ENCODE measurements at places on chromosomes 7 and 10. TPM values are rescaled to one million over a fixed set of nuclear protein-coding genes. Genes with fewer than 3 reads are reported as not detected.

The ADAM22 gene
- 2.1 TPM for total RNA-seq

The FAM25C gene
- 215 TPM for total RNA-seq

The KCND2 gene
- total RNA-seq: 0.25 TPM

The ZNF853 gene
- total RNA-seq: 7.7 TPM

The OR2A2 gene
- total RNA-seq: not detected

The CYP3A4 gene
- 3.8 TPM for total RNA-seq

The MYO3A gene
- total RNA-seq: 2.2 TPM

The PHF14 gene
- 27.9 TPM for total RNA-seq

The DYDC2 gene
- not detected for total RNA-seq

The TAS2R4 gene
- total RNA-seq: 0.30 TPM

The PANK1 gene
- total RNA-seq: 10.8 TPM

The STEAP4 gene
- 8.6 TPM for total RNA-seq

The HMX2 gene
- not detected for total RNA-seq

The GIGYF1 gene
- total RNA-seq: 56.6 TPM

The FOXP2 gene
- 18.2 TPM for total RNA-seq

The GIMAP7 gene
- total RNA-seq: 9.6 TPM

The ASB10 gene
- not detected for total RNA-seq

The ITGB8 gene
- total RNA-seq: 43.2 TPM

The DPP6 gene
- 4.2 TPM for total RNA-seq

The SPDYE9 gene
- total RNA-seq: not detected

The CCL24 gene
- total RNA-seq: 2.0 TPM

The PAX2 gene
- not detected for total RNA-seq

The BTBD16 gene
- 2.7 TPM for total RNA-seq

The NKX2-3 gene
- total RNA-seq: not detected

The HEPACAM2 gene
- not detected for total RNA-seq

The MAT1A gene
- total RNA-seq: 4.6 TPM

The TAS2R3 gene
- total RNA-seq: 1.3 TPM

The CTTNBP2 gene
- total RNA-seq: 6.2 TPM

The ECHDC3 gene
- total RNA-seq: 91.3 TPM

The AGAP4 gene
- 9.1 TPM for total RNA-seq

The NEBL gene
- total RNA-seq: 52.0 TPM

The IGF2BP3 gene
- not detected for total RNA-seq

The WDFY4 gene
- total RNA-seq: 4.2 TPM

The GOLGA7B gene
- 7.3 TPM for total RNA-seq

The TUBB8 gene
- not detected for total RNA-seq

The FBXO24 gene
- 0.15 TPM for total RNA-seq

The DBF4 gene
- 16.0 TPM for total RNA-seq

The GPR15LG gene
- total RNA-seq: 19.1 TPM

The MGAM2 gene
- total RNA-seq: not detected

The UCN3 gene
- total RNA-seq: not detected

The NET1 gene
- total RNA-seq: 81.2 TPM

The DKK1 gene
- 29.9 TPM for total RNA-seq

The CRTAC1 gene
- total RNA-seq: 2.9 TPM

The EXOC6 gene
- total RNA-seq: 8.4 TPM

The SH2D4B gene
- not detected for total RNA-seq

The GCK gene
- 0.25 TPM for total RNA-seq

The NRP1 gene
- 24.6 TPM for total RNA-seq
